ENCODE measurements at places on chromosomes 4 and X.

GRCh38 chrX:122219226-122219625, 964.9 kb upstream of the GRIA3 start:
- DNase-seq: no peak

DNA sequence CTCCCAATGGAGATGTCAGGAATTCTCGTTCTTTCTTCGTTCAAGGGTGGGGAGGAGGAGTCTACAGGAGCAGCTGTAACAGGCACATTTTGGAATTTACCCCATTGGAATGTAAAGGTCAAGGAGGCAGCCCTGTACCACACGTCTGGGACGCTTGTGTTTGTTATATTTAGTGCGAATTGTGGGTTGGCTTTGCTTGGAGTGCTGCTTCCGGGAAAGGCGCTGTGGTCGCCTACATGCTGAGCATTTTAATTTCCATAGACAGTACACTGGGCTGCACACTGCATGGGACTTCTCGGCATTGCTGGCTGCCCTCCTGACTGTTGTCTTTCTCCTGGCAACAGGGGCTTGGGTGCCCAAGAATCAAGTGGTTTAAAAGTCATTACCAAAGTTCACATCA, 12.8 kb downstream of the GYG2 start:
- no peak for DNase-seq

GRCh38 chrX:14927401-14927800, 54.2 kb downstream of the MOSPD2 start:
- DNase-seq: no peak

DNA sequence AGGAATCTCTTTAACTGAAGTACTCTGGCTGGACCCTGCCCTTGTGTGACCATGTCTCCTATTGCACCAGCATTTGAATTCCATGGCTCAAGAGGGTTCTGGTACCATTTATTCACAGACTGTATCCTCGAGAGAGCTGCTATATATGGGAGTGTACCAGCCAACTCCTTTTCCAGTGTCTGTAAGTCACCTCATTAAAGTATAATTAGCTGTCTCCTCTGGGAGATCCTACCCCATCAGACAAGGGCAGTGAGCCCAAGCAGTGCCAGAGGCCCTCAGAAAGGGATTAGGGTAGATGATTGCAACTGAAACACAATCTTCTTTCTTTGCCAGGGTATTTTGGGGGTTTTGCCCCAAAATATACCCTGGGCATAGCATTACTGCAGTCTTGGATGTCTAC, 31.6 kb downstream of the GNL3L start:
- no peak for DNase-seq

DNA sequence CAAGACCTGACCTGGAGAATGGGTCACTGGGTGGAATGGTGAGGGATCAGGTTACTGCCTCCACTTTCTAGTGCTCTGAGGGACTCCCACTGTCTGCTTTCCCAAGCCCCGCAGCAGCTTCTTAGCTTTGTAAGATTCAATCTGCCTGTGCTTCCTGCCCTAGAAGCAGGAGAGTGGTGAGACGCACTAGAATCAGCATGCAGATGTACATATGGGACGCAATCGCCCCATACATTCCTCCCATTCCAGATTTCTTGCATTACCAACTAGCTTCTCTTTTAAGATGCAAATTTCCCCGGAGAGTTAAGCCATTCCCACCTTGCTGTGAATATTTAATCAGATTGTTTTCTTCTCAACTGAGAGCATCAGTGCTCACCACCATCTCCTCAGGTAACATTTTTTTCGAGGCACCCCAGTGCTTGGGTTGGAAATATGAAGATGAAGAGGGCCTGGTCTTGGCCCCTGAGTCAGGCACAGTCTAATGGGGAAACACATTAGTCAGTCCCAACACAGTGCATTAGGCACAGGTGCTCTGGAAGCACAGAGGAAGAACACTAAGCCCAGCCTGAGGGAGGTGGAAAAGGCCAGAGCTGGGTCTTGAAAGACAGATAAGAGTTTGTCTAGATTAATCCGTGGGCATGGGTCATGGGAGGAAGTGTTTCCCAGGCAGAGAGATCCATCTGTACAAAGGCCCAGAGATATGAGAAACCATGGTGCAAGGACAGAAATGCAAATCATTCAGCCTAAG, 66.7 kb upstream of the PRPS1 start:
- DNase-seq: no peak

- DNase-seq: no peak
Measured at GRCh38 chr4:153466081-153466948, at the start of gene TMEM131L. Gene TMEM131L, plus strand, starts transcription at chr4:153466360. Its CDS starts 38 bp downstream, at chr4:153466398.

GRCh38 chrX:103704863-103705262, 5.8 kb upstream of the TMEM31 start:
- DNase-seq: no peak

GRCh38 chrX:18542905-18543304, 117.5 kb downstream of the CDKL5 start:
- no peak for DNase-seq

DNA sequence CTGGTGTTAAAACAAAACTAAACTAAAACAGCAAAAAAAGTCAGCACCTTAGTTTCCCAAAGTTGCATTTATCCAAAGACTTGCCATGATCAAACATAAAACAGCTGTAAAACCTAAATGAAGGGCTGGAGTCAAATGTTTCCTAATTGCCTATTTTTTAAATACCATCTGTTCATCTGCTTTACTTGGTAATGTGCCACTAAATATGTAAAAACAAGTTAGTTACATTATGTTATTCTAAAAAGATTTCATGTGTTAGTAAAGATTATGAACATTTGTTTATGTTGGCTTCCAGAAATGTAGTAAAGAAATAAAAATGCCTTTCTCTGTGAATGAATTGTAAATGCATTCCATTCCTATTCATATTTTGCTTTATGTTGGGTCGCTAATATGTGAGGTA, 977.8 kb downstream of the FSTL5 start:
- DNase-seq: no peak

GRCh38 chr4:7103607-7104365, 35.9 kb upstream of the GRPEL1 start:
- no peak for DNase-seq

Measured in stimulated activated CD8-positive, alpha-beta memory T cell treated with anti-CD3 and anti-CD28 coated beads, Interleukin-7, amount 100 ng/mL, for 1 hour (primary cell).